GM06990 (cell line): ENCODE measurements at places on chromosomes 2 and 18.

GRCh38 chr2:135798762-135799161 is 38.2 kb downstream of the LCT start:
- DNase-seq = no peak

GRCh38 chr2:191188550-191189093 is 37.8 kb upstream of the STAT4 start:
- DNase-seq = no peak

- no peak for DNase-seq
Observed at GRCh38 chr2:157325786-157326185, at the start of gene ERMN. Gene ERMN (minus strand): TSS chr2:157325824. CDS start chr2:157325642, 182 bp downstream.

DNA sequence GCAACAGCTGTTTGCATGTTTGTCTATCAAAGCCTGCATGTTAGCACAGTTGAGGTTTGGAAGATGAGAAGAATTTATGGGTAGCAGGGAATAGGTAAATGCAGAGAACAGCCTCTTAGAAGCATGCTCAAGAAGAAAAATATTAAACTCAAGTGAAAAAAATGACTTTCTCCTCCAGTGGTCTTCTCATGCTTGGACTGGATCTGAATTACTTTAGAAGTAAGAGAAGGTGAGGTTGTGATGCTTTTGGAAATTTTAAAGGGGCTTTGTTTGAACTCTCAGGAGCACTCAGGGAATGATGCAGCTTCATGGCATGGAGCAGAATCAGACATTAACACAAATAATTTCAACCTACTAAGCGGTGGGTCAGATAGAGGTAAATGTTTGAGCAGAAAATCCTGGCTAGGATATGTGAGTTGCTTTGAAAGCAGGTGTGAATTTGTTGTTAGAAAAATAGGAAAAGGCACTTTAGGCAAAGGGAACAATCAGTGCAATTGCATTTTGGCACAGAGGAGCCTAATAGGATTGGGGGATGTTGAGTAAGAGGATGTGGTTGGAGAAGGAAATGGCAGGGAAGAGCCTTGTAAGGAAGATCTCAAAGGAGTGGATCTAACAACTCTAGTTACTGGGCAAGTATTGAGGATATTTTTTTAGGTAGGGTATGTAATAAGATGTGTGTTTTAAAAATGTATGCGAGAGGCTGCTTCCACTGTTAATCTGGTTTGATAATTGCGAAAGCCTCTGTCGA is 76.3 kb downstream of the DDX1 start:
- DNase-seq = no peak

GRCh38 chr18:58106289-58107070 is 62.5 kb downstream of the NEDD4L start:
- no peak for DNase-seq

DNA sequence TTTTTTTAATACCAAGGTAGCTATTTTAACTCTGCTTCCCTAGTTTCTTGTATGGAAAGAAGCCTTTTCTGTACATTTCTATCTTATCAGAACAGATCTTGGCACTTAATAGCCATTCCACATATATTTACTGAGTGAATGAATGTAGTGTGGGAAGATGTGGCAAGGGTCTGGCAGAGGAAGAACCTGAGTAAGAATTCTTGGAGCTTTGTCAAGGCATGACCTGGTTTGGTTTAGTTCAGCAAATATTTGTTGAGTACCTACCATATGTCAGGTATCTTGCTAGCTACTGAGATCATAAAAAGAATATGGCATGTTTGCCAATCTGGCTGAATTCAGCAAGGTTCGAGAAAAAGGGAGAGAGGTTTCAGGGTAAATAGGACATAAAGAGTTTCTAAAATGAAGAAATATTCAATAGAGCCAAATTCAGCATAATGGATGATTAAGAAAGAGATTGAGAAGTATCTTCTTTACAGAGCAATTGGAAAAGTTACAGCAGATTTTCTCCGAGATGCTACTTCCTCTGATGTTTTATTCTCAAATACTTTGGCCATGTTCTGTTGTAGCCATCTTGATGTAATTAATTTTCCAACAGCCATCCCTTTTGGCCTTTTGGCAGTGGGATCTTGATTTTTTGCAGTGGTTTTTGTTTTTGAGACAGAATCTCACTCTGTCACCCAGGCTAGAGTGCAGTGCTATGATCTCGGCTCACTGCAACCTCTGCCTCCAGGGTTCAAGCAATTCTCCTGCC is 21.7 kb upstream of the MEP1B start:
- no peak for DNase-seq
